Nucleus accumbens (tissue), 56 donors: ENCODE measurements at places on chromosomes 7 and 10.

DNA sequence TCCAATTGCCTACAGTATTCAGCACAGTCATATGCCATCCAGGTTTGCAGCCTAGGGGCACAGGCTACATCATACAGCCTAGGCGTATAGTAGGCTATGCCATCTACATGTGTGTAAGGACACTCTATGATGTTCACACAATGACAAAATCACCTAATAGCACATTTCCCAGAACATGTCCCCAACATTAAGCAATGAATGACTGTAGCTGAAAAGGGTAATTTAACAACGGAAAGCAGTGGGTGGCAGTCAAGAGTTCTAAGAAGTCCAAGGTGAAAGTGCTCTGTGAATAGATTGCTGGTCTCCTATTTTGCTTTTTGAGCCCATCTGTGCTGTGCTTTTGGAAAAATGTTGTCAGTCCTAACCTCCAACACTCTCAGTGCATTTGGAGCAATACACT, 162.6 kb downstream of the KLF6 start:
- DNase-seq = no peak

GRCh38 chr7:12316925-12317324, 86.7 kb downstream of the VWDE start:
- DNase-seq = no peak

GRCh38 chr7:79430391-79430790, 23.1 kb downstream of the MAGI2 start:
- DNase-seq = no peak

- DNase-seq = no peak
Measured at GRCh38 chr7:44650772-44651171, 44.3 kb downstream of the OGDH start.

DNA sequence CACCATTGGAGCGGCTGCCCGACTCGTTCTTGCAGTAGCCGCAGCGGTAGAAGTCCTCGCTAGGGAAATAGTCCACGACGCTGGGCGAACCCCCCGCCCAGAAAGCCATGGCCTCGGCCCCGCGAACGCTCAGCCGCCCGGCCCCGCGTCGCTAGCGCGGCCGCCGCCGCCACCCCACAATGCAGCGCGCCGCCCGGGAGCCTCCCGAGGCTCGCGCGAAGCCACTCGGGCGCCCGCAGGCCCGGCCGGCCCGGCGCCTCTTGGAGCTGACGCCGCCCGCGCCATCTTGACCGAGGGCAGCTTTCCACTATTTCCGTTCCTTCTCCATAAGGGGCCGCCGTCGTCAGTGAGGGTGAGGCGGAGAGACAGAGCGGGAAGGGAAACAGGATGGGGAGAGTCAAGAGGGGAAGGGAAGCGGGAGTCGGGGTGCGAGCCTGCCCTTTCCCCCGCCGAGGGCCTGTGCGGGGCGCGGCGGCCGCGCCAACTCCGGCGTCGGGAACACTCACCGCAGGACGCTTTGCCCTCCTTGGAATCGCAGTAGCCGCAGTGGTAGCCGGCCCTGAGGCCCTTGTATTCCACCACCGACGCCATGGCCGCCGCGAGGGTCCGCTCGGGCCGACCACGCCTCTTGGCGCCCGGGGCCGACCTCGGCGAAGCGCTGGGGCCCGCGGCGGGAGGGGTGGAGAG, at the start of gene ATE1:
ATE1 (minus strand) TSS at position 191 of the 687 bp plus-strand sequence; CDS start at position 109, 82 bp downstream.
- DNase-seq = peak; percentile 94

DNA sequence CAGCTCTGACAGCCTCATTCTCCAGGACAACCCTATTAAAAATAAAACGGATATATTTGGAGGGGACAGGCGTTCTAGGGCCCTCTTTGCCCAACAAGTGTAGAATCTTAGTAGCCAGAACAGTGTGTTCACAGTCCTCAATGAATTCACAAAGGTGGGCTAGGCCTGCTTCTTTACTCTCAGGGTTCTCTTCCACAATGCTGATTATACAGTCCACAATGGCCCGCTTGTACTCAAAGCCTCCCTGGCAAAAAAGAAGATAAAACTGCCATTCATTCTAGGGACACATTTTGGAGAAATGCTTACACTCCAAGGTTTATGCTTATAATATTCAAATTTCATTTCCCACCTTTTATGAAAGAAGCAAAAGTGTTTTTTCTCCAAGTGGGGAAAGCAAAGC, 62.6 kb downstream of the MEST start:
- DNase-seq = no peak

GRCh38 chr7:138935465-138936011, 45.7 kb downstream of the KIAA1549 start:
- no peak for DNase-seq

GRCh38 chr10:118504467-118505205, 90.8 kb downstream of the PRLHR start:
- no peak for DNase-seq

- no peak for DNase-seq
Measured at GRCh38 chr7:50317697-50318669, 13.5 kb downstream of the IKZF1 start.

- DNase-seq = peak; percentile 7
Measured at GRCh38 chr10:60351191-60351853, 38.4 kb downstream of the ANK3 start.

DNA sequence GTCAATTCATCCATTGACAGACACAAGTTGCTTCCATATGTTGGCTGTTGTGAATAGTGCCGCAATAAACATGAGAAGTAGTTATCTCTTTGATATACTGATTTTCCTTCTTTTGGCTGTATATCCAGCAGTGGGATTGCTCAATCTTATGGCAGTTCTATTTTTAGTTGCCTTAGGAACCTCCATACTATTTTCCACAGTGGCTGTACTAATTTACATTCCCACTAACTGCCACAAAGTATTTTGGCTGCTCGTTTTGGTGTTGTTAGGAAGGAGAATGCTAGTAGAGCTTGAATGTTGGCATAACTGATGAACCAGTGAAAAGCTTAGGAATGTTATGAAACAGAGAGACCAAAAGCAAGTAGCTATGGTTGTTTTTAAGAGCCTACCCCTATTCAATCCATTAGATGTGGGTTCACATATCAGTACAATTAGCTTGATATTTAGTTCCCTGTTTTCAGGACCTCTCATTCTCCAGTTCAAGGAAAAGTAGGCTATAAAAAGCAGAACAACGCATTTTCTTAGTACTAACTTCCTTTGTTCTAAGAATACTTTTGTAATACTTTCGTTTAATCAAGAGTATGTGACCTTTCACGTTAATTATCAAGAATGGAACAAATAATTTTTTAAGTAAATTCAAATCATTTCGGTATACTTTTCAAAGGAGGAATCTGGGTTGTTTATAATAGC, 100.3 kb downstream of the FAS start:
- DNase-seq = no peak

GRCh38 chr7:155437836-155438235, 20.1 kb upstream of the EN2 start:
- no peak for DNase-seq

- no peak for DNase-seq
Measured at GRCh38 chr7:13144673-13145072, 457.2 kb downstream of the ARL4A start.

DNA sequence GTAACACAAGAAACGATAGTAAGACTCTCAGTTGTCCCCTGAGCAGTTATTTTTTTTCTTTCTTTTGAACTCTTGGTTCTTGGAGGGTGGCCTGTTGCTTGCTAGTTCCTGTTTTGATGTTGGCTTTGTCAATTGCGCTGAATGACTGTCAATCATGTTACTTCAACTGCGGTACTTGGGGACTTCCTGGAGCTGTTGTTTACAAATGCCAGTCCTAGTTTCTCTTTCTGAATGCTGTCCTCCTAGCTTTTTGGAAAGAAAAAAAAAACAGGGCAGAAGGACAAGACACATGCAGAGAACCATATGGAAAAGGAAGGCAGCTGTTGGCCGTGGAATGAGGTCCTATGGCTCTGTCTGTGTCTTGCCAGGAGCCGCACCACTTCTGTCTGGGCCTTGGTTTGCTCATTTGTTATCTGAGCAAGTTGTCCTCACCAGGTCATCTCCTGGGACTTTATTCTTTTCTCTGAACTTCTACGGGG, 7.0 kb upstream of the PDCD4 start:
- DNase-seq = no peak

DNA sequence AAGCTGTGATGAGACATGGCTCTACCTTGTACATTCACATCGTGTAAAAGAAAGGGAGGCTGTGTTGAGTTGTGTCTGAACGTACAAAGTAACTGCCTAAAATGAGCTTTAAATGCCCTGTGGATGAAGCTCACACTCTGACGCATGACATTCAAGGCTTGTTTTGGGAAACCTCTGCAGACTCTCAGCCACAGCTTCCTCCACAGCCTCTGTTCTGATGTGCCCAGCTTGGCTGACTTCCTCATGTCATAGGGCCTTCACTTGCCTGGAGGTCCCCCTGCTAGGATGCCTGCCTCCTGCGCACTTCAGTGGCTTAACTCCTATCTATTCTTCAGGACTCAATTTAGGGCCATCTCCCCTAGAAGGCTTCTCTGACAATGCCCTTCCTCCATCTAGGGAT, 230.0 kb upstream of the HABP2 start:
- peak; percentile 19 for DNase-seq
